ELF-1 (cell line): ENCODE measurements at places on chromosomes 4 and X.

GRCh38 chr4:150789864-150790263 is 207.9 kb downstream of the MAB21L2 start:
- DNase-seq = no peak

DNA sequence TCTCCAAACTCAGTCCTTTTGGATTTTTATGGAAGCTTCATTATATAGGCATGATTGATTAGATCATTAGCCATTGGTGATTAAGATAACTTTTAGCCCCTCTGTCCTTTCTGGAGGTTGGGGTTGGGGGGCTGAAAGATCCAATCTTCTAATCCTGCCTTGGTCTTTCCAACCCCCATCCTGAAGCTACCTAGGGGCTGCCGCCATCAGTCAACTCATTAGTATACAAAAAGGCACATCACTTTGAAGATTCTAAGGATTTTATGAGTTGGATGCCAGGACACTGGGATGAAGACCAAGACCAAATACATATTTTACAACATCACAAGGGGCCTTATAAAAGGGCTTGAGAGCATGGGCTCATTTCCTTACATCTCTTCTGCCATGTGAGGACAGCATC is 47.5 kb downstream of the CYTL1 start:
- no peak for DNase-seq

GRCh38 chr4:108432418-108432817 is 188.0 kb upstream of the RPL34 start:
- no peak for DNase-seq

DNA sequence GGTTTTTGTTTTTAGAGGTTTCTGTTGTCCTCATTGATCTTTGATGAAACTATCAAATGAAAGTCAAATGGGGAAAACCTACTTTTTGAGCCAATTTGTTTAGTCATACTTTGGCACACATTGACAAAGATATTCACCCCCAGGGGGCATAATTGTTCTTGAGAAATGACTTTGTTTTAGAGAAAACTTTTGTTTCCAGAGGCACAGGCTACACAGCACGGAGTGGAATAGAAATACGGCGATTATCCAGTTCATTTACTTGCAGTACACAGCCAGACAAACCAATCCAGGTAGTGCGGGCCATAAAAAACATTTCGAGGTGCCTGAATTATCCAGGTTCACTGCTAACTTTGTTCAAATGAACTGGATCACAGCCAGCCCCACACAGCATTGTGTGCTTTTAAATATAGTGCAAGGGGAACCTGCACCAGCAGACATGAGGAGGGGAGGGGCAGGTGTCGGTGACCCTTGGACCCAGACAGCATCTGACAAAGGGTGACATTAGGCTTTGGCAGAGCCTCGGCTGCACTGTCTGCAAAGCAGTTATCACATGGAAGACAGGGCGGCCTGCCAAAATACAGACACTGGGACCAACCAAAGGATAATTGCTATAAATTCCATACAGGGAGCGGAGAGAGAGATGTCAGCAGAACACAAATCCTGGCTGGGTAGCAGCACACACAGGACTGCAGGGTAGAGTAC is 179.6 kb upstream of the NOCT start:
- DNase-seq = no peak

- peak; percentile 66 for DNase-seq
Observed at GRCh38 chrX:74250574-74250973, 53.4 kb upstream of the ZCCHC13 start.

DNA sequence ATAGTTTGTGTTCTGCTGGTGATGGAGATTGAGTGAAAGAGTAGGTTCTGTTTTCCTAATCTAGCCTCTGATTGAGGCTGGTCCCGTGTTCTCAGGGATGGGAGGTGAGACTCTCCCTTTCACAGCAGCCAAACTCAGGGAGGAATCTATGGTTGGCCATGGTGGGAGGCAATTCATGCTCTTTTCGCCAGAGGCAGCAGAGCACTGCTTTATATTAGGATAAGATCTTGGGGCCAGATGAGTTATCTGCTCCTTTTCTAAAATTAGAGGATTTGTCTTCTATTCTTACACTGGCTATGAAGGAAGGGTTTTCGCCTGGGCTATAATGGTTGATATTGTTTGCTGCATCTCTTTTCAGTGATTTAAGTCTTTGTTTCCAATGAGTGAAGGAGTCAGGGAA is 63.9 kb upstream of the NLGN4X start:
- DNase-seq = peak; percentile 26
